ENCODE measurements at places on chromosomes 12 and 14. TPM values are rescaled to one million over a fixed set of nuclear protein-coding genes. Genes with fewer than 3 reads are reported as not detected.

Gene ADCY4
- 19.4 TPM for total RNA-seq

Gene EID3
- 18.1 TPM for total RNA-seq

Gene TSPAN11
- total RNA-seq: 4.1 TPM

Gene SMIM41
- total RNA-seq: 7.5 TPM

Gene ATG14
- total RNA-seq: 12.5 TPM

Gene SPTSSA
- total RNA-seq: 21.9 TPM

Gene TMEM233
- total RNA-seq: not detected

DNA sequence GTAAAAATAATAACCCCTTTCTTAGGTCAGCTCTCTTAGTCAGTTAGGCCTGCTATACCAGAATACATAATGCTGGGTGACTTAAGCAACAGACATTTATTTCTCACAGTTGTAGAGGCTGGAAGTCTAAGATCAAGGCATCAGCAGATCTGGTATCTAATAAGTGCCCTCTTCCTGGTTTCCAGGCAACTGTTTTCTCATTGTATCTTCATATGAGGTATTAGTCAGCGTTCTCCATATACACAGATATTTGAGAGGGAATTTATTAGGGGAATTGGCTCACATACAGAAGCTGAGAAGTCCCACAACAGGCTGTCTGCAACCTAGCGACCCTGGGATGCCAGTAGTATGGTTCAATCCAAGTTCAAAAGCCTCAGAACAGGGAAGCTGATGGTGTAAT is 896.0 kb downstream of the GALC start:
- H3K27me3 ChIP-seq: no peaks in the 10 kb centered on the region
- no peak overlapping the region for H3K4me3 ChIP-seq
- H3K36me3 ChIP-seq: no peaks in the 10 kb centered on the region
- no peak overlapping the region for H3K27ac ChIP-seq
- no peaks in the 10 kb centered on the region for H3K4me1 ChIP-seq
- no peak for DNase-seq

DNA sequence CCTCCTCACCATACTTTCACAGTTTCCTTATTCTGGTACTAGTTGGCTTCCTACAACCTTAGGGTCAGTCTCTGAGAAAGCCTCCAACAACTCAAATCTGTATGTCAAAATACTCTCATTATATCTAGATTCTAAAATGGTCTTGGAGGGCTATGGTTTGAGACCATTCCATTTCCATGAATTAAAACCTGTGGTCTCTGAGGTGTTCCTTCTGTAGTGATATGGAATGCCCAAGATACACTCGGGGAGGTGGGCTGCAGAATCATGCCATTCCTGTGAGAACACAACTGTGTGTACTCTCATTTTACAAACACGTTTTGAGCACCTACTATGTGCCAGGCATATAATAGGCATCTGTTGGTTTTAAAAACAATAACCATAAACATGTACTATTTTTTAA is 74.0 kb downstream of the FERMT2 start:
- no peaks in the 10 kb centered on the region for H3K4me1 ChIP-seq
- no peak for DNase-seq
- no peak overlapping the region for H3K4me3 ChIP-seq
- no peak overlapping the region for H3K27ac ChIP-seq

GRCh38 chr12:105852951-105853350 is 285.8 kb downstream of the NUAK1 start:
- no peaks in the 10 kb centered on the region for H3K4me1 ChIP-seq
- H3K27ac ChIP-seq: no peak overlapping the region
- no peaks in the 10 kb centered on the region for H3K36me3 ChIP-seq
- H3K4me3 ChIP-seq: no peak overlapping the region
- DNase-seq: no peak

GRCh38 chr12:116137318-116137717 is 140.2 kb downstream of the MED13L start:
- no peaks in the 10 kb centered on the region for H3K4me1 ChIP-seq
- DNase-seq: no peak
- no peak overlapping the region for H3K27ac ChIP-seq
- no peaks in the 10 kb centered on the region for H3K27me3 ChIP-seq

DNA sequence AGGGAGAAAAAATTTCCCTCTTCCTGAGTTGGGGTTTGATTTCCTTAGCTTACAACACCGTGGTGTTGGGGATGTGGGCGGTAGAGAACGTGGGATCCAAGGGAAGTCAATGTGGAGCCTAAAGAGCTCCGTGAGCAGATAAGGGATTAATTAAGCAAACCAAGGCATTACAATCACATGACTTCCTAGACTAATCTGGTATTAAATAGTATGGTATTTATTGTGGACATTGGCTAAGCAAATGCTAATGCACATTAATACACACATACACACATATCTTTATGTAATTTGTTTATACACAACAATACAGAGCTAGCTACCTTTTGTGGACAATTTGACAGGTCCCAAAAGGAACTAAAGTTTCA is 791 bp upstream of the RNF41 start:
- no peak for DNase-seq
- no peaks in the 10 kb centered on the region for H3K36me3 ChIP-seq
- H3K4me1 ChIP-seq: no peaks in the 10 kb centered on the region
- H3K27ac ChIP-seq: peak overlapping the region; percentile 99

GRCh38 chr12:25014961-25015360 is 66.1 kb upstream of the BCAT1 start:
- H3K36me3 ChIP-seq: no peaks in the 10 kb centered on the region
- no peaks in the 10 kb centered on the region for H3K27me3 ChIP-seq
- H3K4me1 ChIP-seq: no peaks in the 10 kb centered on the region
- H3K4me3 ChIP-seq: no peak overlapping the region
- no peak overlapping the region for H3K27ac ChIP-seq

DNA sequence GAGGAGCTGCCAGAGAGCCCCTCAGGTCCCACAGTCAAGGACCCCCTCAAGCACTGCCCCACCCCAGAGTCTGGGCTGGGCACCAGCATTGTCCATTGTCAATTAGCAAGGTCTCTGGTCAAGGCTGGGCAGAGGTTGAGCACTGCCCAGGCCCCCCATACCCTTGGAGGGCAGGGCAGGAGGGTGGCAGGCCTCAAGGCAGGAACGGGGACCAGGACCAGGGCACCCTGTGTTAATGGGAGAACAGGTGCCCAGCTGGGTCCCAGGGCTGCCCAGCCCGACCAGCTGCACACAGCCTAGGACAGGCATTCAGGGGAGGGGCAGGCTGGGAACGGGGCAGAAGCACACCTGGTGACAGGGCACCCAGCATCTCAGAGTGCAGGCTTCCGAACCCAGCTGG is 18.4 kb downstream of the SIVA1 start:
- no peaks in the 10 kb centered on the region for H3K36me3 ChIP-seq
- H3K27me3 ChIP-seq: no peaks in the 10 kb centered on the region
- H3K4me3 ChIP-seq: no peak overlapping the region
- H3K4me1 ChIP-seq: peaks cover 20% of the 10 kb centered on the region
- no peak for DNase-seq
- H3K27ac ChIP-seq: no peak overlapping the region

DNA sequence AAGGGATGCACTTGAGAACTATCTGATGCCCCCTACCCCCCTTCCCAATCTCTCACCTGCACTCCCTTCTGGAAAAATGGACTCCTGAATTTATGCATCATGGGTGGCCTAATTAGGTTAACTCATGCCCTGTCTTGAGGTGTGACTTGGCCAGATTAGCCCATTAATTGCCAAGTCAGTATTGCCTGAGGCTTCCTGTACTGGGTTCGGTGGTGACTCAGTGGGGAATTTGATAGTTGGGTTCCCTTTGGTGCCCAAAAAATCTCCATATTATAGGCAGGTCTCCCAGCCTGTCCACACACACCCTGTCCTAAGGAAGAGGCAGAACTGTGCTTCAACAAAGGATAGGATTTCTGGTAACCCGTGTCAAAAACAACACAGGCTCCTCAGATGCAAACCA is 146.1 kb downstream of the CHST11 start:
- no peak for DNase-seq
- no peak overlapping the region for H3K27ac ChIP-seq
- H3K27me3 ChIP-seq: no peaks in the 10 kb centered on the region
- H3K4me1 ChIP-seq: no peaks in the 10 kb centered on the region
- no peaks in the 10 kb centered on the region for H3K36me3 ChIP-seq
- H3K4me3 ChIP-seq: no peak overlapping the region

DNA sequence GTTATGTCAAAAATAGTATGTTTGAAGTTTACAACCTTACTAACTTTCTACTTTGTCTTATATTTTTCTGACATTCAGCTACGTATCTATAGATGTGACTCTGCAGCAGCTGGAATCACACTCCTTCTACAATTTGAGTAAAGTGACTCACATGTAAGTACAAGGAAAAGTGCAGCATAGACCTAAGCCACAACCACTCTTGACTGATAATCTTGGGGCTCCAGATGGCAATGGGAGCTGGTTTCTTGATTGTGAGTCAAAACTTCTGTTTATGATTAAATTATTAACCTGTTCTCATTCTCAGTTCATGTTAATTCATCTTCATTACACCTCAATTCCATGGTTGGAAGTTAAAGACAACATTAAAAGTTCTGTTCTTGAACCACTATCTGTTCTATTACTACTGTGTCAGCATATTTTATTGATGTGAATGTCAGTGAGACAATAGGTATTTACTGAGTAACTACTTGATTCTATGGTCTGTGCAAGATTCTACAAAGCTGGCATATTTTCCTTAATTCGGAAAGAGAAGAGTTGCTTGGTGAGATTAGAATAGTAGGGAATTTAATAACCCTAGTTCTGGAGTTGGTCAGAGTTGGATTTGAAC is 112.9 kb downstream of the TSHR start:
- no peak overlapping the region for H3K27ac ChIP-seq
- no peak for DNase-seq
- no peaks in the 10 kb centered on the region for H3K4me1 ChIP-seq
- no peak overlapping the region for H3K4me3 ChIP-seq
- H3K27me3 ChIP-seq: no peaks in the 10 kb centered on the region

GRCh38 chr12:101697930-101698799 is 725 bp downstream of the CHPT1 start:
- no peaks in the 10 kb centered on the region for H3K27me3 ChIP-seq
- no peaks in the 10 kb centered on the region for H3K36me3 ChIP-seq
- H3K27ac ChIP-seq: peak overlapping the region; percentile 90
- peak; percentile 55 for DNase-seq
- peak overlapping the region; percentile 91 for H3K4me3 ChIP-seq
- no peaks in the 10 kb centered on the region for H3K4me1 ChIP-seq

All from prostate gland (tissue), 2 donors.